ENCODE measurements at places on chromosomes 6 and 20.
A peak's percentile ranks its signal among the peaks of the same experiment; 100 is the strongest.

- H3K27me3 ChIP-seq, result no peaks in the 10 kb centered on the region
- no peak overlapping the region for H3K4me3 ChIP-seq
- H3K27ac ChIP-seq, result peak overlapping the region; percentile 88
These were observed 342.7 kb downstream of the PRL start for GRCh38 chr6:21953831-21954801.

DNA sequence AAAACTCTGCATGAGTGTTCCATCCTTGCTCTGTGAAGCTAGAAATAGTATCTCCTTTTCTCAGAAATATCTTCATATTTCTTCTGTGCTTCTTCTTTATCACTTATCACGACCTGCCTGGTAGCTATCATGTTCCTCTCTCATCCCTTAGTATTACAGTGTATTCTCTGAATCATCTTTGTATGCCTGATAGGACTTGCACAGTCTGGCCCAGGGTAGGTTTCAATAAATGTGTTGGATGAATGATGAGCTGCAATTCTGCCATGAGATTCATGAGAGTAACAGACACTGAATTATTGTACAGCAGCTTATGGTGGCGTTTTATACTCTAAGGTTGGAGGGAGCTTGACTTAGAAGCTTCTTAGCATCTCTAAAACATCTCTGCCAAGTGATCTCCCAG is 66.6 kb downstream of the GRM1 start:
- no peak for DNase-seq
- H3K4me3 ChIP-seq, result no peak overlapping the region
- H3K27ac ChIP-seq, result no peak overlapping the region
- H3K36me3 ChIP-seq, result no peaks in the 10 kb centered on the region

- H3K4me3 ChIP-seq, result no peak overlapping the region
- H3K36me3 ChIP-seq, result peaks cover 3% of the 10 kb centered on the region
- peaks cover 22% of the 10 kb centered on the region for H3K27me3 ChIP-seq
- no peak for DNase-seq
- no peak overlapping the region for H3K27ac ChIP-seq
These were observed 2.9 kb downstream of the C6orf141 start for GRCh38 chr6:49553384-49553783.

DNA sequence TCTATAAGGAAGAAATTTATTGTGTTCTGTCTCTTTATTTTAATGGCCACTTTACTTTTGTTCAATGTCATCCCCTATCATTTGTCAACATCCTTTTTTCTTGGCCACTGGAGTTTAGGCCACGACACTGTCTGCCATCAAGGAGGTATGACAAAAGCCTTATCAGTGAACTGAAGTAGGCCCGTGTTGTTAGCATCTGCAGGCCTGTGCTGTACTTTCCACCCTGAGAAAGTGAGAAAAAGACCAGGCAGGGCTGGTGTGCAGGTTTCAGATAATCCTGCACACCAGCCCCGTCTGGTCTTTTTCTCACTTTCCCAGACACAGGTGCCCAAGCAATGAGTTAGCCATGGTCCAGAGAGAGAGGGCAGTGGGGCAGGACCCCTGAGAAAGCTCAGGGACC is 57.6 kb downstream of the GOPC start:
- no peak overlapping the region for H3K4me3 ChIP-seq
- H3K36me3 ChIP-seq, result peaks cover 30% of the 10 kb centered on the region
- DNase-seq, result no peak
- no peaks in the 10 kb centered on the region for H3K27me3 ChIP-seq
- peaks cover 24% of the 10 kb centered on the region for H3K4me1 ChIP-seq

GRCh38 chr20:2523919-2524708 is 12.3 kb upstream of the TMC2 start:
- peaks cover 72% of the 10 kb centered on the region for H3K27me3 ChIP-seq
- peaks cover 7% of the 10 kb centered on the region for H3K4me1 ChIP-seq
- peak overlapping the region; percentile 65 for H3K27ac ChIP-seq
- no peaks in the 10 kb centered on the region for H3K36me3 ChIP-seq
- peak overlapping the region; percentile 94 for H3K4me3 ChIP-seq

DNA sequence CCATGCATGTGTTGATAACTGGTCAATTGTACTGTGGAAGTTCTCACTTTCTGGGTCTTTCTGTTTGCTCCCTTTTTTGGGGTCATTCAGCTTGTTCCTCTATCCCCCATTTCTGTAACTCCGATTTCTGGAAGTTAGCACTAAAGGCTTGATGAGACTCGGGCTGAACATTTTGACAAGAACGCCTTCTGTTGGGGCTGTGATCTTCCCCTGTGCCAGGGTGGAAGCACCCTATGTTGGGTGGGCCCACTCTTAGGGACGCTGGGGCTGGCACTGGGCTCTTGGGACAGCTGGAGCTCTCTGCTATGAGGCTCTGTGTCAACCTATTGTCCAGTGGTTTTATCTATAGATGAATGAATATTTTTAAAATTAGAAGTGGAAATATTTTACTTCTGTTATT is 60.1 kb upstream of the FRMD1 start:
- H3K36me3 ChIP-seq, result no peaks in the 10 kb centered on the region
- H3K4me1 ChIP-seq, result peaks cover 2% of the 10 kb centered on the region
- H3K27me3 ChIP-seq, result peaks cover 10% of the 10 kb centered on the region

DNA sequence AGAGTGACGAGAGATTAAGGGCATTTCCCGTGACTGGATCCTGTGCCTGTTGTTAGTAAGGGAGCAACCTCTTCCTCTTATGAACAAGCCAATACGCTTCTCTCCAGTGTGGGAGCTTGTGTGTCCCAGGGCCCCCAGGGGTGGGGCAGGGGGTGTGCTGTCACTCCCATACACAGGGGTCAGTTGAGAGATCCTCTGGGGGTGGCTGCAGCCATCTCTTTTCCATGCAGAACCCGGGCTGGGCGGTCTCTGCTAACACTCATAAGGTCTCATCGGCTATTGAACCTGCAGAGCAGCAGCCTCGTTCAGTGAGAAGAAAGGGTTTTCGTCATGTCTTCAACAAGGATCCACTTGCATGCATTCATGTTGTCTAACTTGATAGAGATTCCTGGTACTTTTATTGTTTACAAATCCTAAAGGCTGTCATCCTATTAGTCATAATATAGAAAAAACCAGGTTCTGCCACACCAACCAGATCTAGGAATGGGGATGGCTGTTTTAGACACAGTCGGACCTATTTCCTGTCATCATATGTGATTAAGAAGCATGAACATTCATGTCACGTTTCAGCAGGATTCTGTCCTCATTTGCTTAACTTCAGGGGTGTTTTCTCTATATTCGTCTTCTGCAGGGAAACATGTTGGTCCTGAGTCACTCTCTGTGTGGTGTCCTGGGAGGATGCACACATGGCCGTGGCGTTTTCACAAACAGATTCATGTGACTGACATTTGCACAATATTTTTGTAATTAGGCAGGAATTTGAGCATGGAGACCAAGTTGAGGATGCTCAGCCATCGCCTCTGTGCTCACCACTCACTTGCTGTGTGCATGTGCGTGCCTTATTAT is 13.3 kb upstream of the THBS2 start:
- DNase-seq, result no peak
- no peak overlapping the region for H3K27ac ChIP-seq
- H3K27me3 ChIP-seq, result no peaks in the 10 kb centered on the region
- H3K36me3 ChIP-seq, result no peaks in the 10 kb centered on the region
- H3K4me3 ChIP-seq, result no peak overlapping the region

DNA sequence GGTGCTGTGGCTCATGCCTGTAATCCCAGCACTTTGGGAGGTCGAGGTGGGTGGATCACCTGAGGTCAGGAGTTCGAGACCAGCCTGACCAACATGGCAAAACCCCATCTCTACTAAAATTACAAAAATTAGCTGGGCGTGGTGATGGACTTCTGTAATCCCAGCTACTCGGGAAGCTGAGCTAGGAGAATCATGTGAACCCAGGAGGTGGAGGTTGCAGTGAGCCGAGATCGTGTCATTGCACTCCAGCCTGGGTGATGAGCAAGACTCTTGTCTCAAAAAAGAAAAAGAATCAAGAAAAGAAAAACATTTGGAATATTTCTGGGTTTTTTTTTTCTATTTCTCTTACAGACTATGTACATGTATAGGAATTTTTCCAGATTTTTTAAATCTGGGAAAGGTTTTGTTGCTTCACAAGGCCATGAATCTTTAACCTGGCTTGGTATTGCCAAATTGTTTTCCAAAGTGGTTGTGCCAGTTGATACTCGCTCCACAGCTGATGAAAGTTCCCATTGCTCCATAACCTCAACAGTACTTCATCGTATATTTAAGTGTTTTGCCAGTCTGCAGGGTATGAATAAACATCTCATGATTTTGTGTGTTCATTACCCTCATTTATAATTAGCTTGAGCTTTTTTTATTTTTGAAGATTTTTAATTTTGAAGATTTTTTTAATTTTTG is 33.5 kb downstream of the RNF217 start:
- H3K4me3 ChIP-seq, result no peak overlapping the region
- H3K4me1 ChIP-seq, result peaks cover 32% of the 10 kb centered on the region
- peaks cover 3% of the 10 kb centered on the region for H3K36me3 ChIP-seq
- no peak for DNase-seq

DNA sequence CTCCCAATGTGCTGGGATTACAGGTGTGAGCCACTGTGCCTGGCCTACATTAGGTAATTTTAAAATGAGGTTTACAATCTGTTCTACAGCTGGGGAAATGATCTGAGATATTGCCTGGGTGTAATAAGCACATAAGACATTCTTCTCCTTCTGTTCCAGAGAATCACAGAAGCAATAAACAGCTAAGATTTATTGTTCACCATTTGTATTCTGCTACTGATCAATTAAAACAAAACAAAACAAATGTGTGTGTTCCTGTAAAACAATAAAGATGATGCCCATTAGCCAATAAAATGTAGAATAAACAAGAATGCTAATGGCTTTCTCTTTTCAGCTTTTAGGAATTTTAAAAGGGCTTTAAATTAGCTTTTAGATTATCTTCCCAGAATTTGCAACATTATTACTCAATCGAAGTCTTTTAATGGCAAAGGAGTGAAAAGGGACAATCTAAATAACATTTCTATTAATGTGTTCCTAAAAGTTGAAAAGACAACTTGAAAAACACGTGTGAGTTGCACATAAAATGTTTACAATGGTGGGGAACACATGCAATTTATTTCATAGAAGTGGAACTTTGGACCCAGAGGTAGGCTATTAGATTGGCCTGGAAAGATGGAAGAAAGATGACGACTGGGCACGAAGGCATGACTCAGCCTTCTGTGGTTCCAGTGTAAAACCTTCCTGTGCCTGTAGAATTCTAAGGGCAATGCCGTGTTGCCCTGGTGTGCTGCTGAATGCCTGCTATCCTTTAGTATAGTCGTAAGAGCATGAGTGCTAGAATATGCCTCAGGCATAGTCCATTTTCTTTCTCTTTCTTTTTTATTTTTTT is 29.0 kb upstream of the DEK start:
- H3K4me3 ChIP-seq, result no peak overlapping the region
- no peak overlapping the region for H3K27ac ChIP-seq
- DNase-seq, result no peak
- H3K27me3 ChIP-seq, result peaks cover 4% of the 10 kb centered on the region

GRCh38 chr6:109103942-109104341 is 8.6 kb downstream of the CEP57L1 start:
- H3K27ac ChIP-seq, result no peak overlapping the region
- H3K4me3 ChIP-seq, result no peak overlapping the region
- H3K27me3 ChIP-seq, result no peaks in the 10 kb centered on the region

DNA sequence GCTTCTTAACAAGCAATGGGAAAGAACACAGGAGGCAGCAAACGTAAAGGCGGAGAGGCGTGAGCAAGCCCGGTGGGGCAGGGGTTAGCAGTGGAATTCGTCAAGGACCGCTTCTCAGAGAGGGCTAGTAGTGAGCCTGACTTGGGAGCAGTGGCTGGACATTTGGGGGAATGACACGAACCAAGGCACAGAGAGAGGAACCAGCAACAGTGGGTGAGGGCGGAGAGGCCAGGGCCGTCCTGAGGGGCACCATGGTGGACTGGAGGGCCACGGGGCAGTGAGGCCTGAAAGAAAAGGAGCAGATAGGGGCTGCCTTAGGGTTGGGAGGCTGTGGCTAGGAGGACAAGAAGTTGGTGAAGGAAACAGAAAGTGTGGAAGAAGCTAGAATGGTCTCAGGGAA is 12.1 kb upstream of the ARID1B start:
- no peaks in the 10 kb centered on the region for H3K4me1 ChIP-seq
- H3K27ac ChIP-seq, result no peak overlapping the region
- no peaks in the 10 kb centered on the region for H3K27me3 ChIP-seq
- H3K36me3 ChIP-seq, result no peaks in the 10 kb centered on the region

- no peaks in the 10 kb centered on the region for H3K36me3 ChIP-seq
- H3K27ac ChIP-seq, result no peak overlapping the region
- H3K4me3 ChIP-seq, result no peak overlapping the region
- H3K27me3 ChIP-seq, result peaks cover 19% of the 10 kb centered on the region
These were observed 44.2 kb upstream of the TBX18 start for GRCh38 chr6:84808491-84809061.

- peaks cover 1% of the 10 kb centered on the region for H3K27me3 ChIP-seq
- no peak overlapping the region for H3K4me3 ChIP-seq
- H3K27ac ChIP-seq, result no peak overlapping the region
- no peaks in the 10 kb centered on the region for H3K4me1 ChIP-seq
- DNase-seq, result no peak
- H3K36me3 ChIP-seq, result no peaks in the 10 kb centered on the region
These were observed 194.8 kb upstream of the PROKR2 start for GRCh38 chr20:5511505-5511904.

- no peak for DNase-seq
- H3K27me3 ChIP-seq, result no peaks in the 10 kb centered on the region
- H3K27ac ChIP-seq, result no peak overlapping the region
These were observed 8.8 kb downstream of the ASIP start for GRCh38 chr20:34250005-34250404.

GRCh38 chr6:169894377-169894960 is 143.0 kb downstream of the ERMARD start:
- no peak for DNase-seq
- H3K4me3 ChIP-seq, result no peak overlapping the region
- peaks cover 27% of the 10 kb centered on the region for H3K27me3 ChIP-seq
- H3K36me3 ChIP-seq, result no peaks in the 10 kb centered on the region
- no peak overlapping the region for H3K27ac ChIP-seq
- H3K4me1 ChIP-seq, result no peaks in the 10 kb centered on the region
